Stimulated activated CD8-positive, alpha-beta memory T cell treated with anti-CD3 and anti-CD28 coated beads, Interleukin-2, amount 100 ng/mL, for 1 hour (primary cell): ENCODE measurements at places on chromosomes 6 and 20.

GRCh38 chr6:39902786-39903465 lies 31.3 kb downstream of the MOCS1 start:
- no peak for DNase-seq

DNA sequence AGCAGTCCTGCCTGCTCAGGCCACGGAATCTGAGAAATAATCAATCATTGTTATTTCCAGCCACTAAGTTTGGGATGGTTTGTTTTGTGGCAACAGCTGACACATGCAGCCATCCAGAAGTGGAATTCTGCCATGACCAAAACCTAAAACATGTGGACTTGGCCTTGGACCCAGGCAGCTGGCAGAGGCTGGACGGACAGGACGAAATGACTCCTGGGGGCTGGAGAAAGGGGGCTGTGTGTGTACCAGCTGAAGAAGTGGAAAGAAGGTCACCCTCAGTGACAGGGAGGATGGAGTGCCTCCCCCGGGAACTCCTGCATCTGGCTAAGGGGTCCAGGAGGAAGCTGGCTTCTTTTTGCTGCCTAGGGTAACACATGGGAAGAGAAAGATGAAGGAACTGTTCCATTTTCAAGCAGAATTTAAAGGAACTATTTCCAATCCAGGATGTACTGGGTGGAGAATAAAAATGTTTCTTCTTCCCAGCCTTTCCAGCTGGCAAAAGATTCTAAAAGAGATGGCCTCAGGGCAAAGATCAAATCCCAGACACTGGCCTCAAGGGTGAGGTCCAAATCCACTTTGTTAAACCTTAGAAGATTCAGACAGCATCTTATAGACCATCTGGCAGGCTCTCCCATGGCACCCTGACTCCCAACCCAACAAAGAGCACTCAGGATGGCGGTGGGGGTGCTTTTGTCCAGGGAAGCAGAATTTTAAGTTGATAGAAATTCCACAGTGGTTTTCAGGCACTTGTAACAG lies 14.3 kb downstream of the SERPINB6 start:
- DNase-seq, result no peak

- DNase-seq, result no peak
Measured at GRCh38 chr20:62372042-62372993, 5.2 kb upstream of the LAMA5 start.

GRCh38 chr6:23688650-23689049 lies 437.4 kb upstream of the NRSN1 start:
- DNase-seq, result no peak

- no peak for DNase-seq
Measured at GRCh38 chr6:40160826-40161225, 226.6 kb upstream of the MOCS1 start.

GRCh38 chr6:29474996-29475395 lies 12.8 kb downstream of the MAS1L start:
- DNase-seq, result no peak

DNA sequence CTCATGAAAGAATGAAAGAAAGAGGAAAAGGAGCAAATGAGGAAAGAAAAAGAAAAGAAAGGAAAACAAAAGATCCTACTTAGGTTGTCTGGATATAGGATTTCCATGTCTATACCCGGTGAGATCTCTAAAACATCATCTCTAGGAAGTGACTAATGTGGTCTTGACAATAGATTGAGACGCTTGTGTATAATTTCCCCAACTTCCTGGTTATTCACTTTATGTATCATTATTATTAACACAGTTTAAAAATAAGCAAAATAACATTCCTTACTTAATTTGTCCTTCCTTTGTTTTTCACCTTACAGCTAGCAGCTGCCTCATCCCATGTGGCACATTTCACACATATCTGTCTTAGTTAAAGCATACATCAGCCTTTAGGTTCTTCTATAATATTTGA lies 27.0 kb downstream of the LAMA4 start:
- no peak for DNase-seq

DNA sequence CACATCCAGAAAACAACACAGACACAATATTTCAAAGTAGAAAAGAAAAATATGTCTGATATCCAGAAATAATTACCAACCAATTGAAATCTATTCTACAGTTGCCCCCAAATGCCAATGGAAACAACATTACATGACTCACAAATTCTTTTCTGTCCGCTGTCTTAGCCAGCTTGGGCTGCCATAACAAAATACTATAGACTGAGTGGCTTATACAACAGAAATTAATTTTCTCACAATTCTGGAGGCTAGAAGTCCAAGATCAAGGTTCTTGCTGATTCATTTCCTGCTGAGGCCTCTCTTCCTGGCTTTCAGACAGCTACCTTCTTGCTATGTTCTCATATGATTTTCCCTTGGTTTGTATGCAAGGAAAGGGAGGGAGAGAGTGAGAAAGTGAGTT lies 698.1 kb downstream of the DHX35 start:
- DNase-seq, result no peak

- no peak for DNase-seq
Measured at GRCh38 chr6:54071821-54072340, 39.4 kb upstream of the MLIP start.

- DNase-seq, result no peak
Measured at GRCh38 chr20:21571841-21572690, 58.2 kb upstream of the NKX2-2 start.

DNA sequence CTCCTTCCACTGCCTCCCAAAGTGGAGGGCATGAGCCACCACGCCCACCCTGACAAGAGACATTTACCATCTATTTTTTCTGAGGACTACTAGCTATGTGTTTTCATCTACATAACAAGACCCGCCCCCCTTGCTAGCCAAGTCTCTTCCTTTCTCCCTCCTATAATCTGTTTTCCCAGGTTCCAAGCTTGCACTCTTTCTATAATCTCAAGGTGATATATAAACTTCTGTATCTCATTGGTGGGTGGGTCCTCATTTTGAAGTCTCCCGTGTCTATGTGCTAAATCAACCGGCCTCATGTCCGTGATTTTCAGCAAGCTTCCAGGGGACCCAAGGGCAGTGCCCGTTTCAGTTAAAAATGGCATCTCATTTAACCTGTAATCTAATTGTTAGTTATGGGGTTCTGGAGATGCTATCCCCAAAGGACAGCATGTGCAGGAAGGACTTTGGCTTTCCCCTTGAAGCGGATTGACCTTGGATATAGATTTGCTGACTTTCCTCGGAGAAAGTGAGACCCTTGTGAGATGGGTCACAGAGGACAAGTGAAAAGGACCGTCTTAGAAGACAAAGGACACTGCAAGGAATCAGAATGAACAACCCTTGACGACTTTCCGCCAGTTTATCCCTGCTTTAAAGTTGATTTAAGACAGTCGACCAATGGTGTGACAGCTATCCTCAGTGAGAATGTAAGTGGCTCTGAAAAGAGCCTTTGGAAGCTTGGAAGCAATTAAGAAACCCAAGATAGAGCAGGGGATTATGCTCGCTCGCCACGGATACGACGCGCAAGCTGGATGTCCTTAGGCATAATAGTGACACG lies 22.4 kb downstream of the OR2B2 start:
- DNase-seq, result no peak

DNA sequence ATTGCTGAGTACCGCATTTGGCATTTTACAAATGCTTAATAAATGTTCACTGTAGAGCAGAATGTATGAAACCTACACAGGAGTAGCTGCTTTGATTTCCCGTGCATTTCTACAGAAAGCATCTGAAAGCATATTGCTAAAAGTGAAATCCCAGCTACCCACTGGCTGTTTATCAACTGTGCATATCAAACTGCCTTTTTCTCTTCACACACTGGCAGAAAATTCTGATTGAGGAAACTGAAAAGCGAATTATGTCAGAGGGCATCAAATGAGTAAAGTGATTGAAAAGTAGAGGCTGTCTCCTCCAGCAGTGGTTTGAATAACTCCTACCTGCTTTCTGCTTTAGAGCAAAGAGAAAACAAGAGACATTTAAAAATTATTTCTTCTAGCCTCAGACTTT lies 28.0 kb downstream of the STX11 start:
- DNase-seq, result no peak

- DNase-seq, result no peak
Measured at GRCh38 chr6:132007474-132008190, 56.5 kb upstream of the CCN2 start.

GRCh38 chr6:71254323-71254722 lies 34.3 kb upstream of the OGFRL1 start:
- DNase-seq, result no peak

- DNase-seq, result no peak
Measured at GRCh38 chr20:38108986-38109541, 56.0 kb downstream of the TGM2 start.
